Fibroblast of skin of left quadriceps (primary cell): ENCODE measurements at places on chromosomes 11 and 22.

DNA sequence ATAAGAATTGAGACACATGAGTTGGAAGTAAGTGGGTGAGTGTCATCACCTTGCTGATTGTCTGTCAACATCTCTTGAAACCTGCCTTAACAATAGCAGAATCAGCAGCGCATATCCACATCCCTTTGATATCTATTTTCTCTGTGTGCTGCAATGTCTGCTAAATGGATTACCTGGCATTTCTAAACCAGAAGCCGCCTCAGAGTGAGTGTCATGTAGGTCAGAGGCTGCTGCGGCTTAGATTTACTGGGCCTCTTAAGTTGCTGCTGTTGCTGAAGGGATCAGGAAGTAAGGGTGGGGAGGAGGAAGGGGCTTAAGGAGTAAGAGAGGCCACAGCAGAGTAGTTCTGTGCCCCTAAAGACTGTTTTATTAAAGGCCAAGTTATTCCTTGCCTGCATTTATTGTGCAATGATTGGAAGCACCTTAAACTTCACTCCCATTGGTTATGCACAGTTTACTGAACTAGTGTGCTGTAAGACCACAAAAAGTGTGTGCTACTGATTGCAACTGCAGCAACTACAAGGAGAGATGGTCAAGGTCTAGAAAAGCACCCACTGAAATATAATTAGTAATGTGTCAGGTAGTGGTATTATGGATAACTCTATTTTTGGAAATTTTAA is 29.8 kb upstream of the TMEM41B start:
- no peak for DNase-seq

- no peak for DNase-seq
Observed at GRCh38 chr22:50339945-50340879, 2.9 kb upstream of the PPP6R2 start.

- no peak for DNase-seq
Observed at GRCh38 chr11:117256573-117256972, 24.1 kb downstream of the RNF214 start.

GRCh38 chr11:22510741-22511140 is 114.9 kb downstream of the FANCF start:
- peak; percentile 55 for DNase-seq

GRCh38 chr11:67024410-67024809 is 1.5 kb downstream of the SYT12 start:
- no peak for DNase-seq

DNA sequence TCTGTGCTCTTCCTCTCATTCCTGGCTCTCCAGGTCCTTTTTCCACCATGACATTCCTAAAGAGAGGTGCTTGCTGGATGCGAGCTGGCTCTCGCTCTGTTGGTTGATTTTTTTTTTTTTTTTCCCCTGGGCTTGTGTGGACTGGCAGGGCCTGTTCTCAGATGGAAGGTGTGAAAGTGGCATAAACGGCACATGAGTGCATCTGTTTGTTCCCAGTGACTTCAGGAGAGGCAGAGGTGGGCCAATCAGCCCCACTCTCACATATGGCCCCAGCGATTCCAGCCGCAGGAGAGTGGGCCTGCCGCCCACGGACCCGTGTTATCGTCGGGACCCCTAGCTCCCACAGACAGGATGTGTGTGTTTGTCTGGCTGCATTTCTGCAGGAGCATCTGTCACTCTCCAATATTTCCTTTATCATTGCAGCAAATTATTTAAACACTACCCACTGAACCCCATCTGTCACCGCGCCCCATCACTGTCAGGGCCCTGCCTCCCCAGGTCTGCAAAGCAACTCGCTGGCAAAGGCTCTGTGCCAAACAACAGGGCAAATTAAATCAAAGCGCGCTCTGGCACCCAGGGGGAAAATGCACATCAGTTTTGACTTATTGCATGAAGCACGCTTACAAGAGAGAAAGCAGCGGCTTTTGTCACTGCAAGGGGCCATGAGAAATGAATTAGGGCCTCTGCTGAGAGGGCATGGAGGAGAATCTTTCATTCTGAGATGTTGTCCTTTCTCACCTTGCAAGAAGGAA is 886.3 kb downstream of the NTM start:
- DNase-seq = no peak

DNA sequence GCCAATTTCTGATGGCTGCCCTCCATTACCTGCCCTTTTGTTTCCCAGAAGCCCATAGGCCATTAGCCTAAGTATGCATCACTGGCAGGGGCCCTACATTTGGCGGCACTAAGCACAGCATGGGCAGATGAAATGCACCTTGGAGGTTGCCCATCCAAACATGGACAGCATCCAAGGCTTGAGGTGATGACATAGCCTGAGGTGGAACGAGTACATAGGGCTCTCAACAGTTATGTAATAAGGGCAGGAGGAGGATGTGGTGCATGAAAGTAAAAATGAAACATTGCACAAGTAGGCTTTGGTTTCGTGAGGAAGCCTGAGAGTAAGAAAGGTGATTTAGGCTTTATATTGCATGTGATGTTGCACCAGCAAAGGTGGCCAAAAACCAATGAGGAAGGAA is 148.1 kb downstream of the FAM76B start:
- no peak for DNase-seq

GRCh38 chr11:61174949-61175348 is 13.7 kb upstream of the VPS37C start:
- no peak for DNase-seq

- peak; percentile 26 for DNase-seq
Observed at GRCh38 chr22:41479671-41480396, 10.9 kb downstream of the ACO2 start.

- DNase-seq = no peak
Observed at GRCh38 chr11:107592231-107592590, 1.3 kb downstream of the ELMOD1 start.

DNA sequence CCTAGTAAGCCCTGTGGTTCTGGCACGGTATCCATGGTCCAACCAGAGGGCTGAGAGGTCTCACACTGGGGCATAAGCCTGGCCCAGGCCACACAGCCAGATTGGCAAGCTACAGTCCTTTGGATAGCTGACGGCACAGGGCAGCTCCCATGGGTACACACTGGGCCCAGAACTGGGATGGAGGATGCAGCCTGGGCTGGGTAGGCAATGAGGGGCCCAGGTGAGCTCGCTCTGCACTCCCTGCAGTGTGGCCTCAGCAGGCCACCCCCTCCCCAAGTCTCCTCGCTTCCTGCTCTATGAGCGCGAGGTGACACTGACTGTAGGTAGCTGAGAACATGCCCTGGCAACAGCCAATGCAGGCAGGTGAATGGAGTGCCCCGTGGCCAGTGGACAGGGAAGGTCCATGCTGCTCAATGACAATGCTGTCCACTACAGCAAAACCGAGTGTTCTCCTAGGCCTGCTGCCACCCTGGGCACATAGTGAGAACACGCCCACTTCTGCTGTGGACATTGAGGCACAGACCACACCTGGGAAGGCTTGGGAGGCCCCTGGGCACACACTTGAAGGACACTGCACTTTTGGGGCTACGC is 3.8 kb downstream of the ARVCF start:
- no peak for DNase-seq

DNA sequence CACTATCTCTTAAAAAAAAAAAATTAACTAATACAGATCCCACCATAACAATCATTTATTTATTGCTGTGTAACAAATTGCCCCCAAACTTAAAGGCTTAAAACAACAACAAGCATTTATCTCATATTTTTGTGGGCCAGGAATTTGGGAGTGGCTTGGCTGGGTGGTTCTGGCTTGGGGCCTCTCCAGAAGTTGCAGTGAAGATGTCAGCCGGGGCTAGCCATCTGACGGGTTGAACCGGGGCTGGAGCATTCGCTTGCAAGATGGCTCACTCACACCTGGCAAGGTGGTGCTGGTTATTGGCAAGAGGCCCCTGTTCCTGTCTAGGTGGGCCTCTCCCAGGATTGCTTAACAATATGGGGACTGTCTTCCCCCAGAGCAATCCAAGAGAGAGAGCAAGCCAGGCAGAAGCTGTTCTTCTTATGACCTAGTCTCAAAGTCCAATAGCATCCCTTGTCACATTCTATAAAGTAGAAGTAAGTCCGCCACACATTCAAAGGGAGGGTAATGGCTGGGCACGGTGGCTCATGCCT is 29.5 kb downstream of the ACO2 start:
- no peak for DNase-seq

DNA sequence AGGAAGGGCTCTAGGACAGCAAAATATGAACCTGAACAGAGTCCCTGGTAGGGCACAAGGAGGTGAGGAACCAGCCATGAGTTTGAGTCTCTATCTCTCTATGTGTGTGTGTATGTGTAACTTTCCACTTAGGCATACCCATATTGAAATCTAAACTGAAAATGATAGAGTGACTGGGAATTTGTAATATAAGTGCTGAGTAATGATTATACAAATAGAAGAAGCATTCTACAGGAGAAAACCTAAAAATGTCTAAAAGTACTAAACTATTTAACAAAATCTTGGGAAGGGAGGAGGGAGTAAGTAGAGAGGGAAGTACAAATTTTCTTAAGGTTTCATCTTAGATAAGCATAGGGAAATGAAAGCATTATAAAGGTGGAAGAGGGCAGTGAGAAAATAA is 97.1 kb upstream of the ZC3H12C start:
- DNase-seq = no peak

- DNase-seq = no peak
Observed at GRCh38 chr22:44999231-44999630, 10.6 kb downstream of the PHF21B start.

DNA sequence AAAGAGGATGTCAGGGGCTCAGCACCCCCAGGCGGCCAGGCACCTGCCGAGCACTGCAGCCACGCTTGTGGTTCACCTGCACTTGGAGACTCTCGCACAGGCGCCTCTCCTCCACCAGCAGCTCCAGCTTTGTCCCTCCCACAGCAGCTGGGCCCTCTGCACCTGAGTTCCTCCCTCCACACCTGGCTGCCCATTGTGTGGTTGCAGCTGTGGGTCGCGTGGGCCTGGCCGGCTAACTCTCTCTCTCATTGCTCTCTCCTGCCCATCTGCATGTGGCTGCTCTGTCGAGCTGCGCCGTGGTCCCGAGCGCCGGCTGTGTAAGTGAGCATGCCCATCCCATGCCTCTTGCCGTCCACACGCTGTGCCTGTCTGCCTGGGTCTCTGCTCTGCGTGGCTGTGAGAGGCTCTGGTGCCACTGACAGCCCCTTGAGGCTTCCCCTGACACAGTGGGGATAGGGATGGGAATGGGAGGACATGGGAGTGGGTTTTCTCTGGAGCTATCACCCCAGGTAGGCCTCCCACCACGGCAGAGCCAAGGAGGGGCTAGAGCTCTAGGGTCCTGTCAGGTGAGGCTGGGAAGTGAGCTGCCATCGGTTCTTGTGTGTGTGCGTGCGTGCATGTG is 8.5 kb upstream of the ACR start:
- DNase-seq = no peak

GRCh38 chr11:80297858-80298632 is 857.2 kb upstream of the TENM4 start:
- peak; percentile 79 for DNase-seq

- DNase-seq = no peak
Observed at GRCh38 chr11:10758957-10759356, 7.9 kb downstream of the CTR9 start.

- DNase-seq = no peak
Observed at GRCh38 chr11:47611348-47611794, 17.2 kb upstream of the C1QTNF4 start.

GRCh38 chr11:59284773-59285129 is 72.0 kb upstream of the MPEG1 start:
- no peak for DNase-seq

DNA sequence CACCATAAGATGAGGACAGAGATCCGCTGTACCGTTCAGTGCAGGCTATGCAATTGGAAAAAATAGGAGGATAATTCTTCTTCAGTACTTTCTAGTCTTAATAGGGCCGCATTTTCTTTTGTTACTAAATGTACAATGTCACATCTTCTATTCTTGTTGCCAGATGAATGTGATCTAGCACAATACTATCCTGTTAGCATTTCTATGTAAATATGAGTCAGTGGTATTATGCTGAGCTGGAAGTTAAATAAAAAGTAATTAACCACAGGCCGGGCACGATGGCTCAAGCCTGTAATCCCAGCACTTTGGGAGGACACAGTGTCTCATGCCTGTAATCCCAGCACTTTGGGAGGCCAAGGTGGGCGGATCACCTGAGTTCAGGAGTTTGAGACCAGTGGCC is 24.4 kb upstream of the BIRC3 start:
- DNase-seq = no peak

- peak; percentile 20 for DNase-seq
Observed at GRCh38 chr22:45083659-45084305, 74.0 kb upstream of the PHF21B start.

DNA sequence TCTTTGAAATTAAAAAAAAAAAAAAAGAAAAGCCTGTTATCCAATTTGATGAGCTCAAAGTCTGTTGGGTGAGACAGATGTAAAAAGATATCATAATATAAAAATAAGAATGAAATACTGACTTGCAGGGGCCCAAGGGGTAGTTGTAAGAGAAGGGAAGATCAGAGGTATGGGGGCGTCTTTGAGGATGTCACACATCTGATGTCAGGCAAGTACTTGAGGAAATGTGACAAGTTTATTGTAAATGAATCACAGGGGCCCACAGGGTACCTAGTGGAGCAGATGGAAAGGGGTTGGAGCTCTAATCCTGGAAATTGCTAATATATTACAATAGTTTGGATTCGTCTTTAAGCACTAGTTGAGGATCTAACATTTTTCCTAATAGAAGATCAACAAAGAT is 131.6 kb downstream of the MAML2 start:
- no peak for DNase-seq

GRCh38 chr22:46824344-46824909 is 62.0 kb downstream of the TBC1D22A start:
- no peak for DNase-seq

GRCh38 chr11:2885678-2886081 is at the start of gene CDKN1C:
CDKN1C (minus strand) TSS chr11:2885775; CDS start chr11:2885456, 319 bp downstream.
- DNase-seq = peak; percentile 79

DNA sequence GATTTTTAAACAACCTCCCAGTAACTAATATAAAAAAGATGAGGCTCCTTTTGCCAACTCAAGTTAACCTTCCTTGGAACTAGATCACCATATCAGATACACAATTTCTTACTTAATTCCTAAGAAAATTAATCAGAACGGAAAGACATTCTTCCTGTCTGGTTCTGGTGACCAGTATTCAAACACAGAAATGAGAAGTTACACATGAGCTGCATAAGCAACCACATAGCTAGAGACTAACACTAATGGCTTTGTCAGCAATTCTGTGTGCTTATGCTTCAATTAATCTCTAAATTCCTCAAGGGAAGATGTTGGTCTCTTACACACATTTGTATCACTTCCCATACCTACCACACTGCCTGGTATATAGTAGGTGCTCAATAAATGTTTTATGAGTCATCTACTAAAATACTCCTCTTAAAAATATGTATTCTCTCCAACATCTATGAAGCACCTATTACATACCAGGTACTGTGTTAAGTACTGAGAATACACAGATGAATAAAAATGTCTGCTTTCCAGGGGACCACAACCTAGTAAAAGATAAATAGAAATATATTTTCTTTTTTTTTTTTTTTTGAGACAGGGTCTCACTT is 54.5 kb downstream of the GAB2 start:
- DNase-seq = no peak
